ENCODE measurements at places on chromosomes 6 and 20.

- DNase-seq, result no peak
These were observed 2.5 kb downstream of the OVOL2 start for GRCh38 chr20:18055261-18055660.

DNA sequence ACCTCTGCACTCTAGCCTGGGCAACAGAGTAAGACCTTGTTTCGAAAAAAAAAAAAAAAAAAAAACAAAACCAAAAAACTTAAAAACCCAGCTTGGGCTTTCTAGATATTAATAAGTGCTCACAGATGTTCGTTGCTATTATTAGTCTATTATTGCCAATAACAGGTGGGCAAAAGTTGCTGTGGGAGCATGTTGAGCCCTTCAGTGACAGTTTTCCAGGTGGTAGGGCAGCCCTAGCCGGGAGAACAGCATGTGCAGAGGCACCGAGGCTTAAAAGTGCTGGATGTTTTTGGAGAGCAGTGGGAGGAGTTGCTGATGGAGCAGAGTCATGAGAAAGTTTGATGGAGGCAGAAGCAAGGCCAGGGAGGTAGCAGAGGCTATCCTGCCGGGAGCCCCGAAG is 4.4 kb downstream of the PPP1R16B start:
- DNase-seq, result no peak

DNA sequence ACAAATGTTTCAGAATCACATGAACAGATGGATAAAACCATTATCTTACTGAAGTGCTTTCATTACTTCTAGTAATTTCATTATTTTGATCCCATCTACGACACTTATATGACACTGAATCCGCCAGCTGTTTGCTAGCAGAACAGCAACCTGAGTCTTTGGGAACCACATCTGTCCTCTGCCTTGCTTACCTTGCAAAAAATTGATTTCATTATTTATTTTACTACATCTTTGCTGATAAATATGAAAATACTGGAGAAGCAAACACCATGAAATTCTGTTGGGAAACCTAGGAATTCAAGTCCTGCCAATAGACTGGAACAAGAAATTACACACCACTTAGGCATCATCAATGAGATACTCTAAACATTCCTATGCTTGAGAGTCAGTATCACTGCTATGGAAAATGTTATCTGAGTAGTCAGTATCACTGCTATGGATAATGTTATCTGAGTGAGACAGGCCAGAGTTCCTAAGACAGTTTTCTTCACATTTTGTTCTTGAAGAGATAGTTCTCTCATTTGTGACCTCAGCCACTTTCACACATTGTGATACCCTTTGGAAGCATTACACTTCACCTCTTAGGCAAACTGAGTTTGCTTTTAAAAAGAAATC is 91.9 kb downstream of the PDE10A start:
- no peak for DNase-seq

- no peak for DNase-seq
These were observed 70.5 kb downstream of the TOX2 start for GRCh38 chr20:43985121-43985520.

DNA sequence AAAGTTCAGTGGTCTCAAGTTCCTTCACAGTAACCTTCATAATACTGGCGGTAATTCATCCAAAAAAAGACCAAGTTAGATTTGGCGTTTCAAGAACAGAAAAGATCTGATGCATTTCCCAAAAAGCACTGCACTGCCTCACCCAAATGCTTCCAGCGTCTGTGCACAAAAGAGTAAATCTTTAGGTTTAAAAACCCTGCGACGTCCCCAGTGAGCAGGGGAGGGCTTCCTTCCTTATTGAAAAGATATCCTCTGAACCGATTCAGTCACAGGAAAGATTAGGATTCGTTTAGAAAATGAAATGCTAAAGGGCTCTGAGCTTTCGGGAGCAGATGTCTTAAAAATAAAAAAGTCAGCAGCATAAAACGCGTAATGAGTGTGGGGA is 654 bp downstream of the TBC1D7 start:
- DNase-seq, result no peak

- DNase-seq, result no peak
These were observed 42.5 kb downstream of the HLA-G start for GRCh38 chr6:29870104-29870503.

DNA sequence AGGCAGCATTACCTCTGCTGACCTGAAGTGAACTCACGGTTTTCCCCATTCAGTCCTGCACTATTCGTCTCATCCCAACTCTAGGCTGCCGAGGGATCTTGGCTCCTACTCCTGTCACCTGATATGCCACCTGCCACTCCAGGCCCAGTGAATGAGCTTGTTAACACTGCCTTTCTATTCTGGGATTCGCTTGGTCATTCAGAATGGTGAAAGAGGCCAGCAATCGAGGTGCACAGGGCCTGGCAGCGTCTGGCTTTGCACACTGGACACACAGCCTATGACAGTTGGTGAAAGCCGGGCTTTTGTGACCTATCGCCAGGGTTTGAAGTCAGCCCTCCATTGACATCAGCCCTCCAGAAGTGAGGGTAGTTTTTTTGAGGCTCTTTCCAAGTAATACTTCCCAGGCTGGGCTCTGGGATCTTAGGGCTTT is 59.3 kb upstream of the MYL9 start:
- DNase-seq, result no peak

DNA sequence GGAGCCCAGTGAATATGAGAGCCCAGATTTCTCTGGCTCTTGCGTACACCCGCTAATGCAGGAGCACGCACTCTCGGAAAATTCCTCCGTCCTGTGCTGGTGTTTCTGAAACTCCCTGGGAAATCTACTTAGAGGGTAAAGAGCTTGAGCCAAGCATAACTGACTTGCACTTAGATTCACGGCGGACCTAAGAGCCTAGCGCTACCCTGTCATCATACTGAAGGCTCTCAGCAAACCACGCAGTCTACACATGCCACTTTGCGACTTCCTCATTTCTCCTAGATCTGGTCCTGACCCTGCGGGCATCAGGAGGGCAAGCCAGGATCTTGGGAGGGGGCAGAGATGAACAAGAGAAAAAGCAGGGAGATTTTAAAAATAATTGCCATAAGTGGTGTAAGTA is 324.7 kb downstream of the CD83 start:
- no peak for DNase-seq

DNA sequence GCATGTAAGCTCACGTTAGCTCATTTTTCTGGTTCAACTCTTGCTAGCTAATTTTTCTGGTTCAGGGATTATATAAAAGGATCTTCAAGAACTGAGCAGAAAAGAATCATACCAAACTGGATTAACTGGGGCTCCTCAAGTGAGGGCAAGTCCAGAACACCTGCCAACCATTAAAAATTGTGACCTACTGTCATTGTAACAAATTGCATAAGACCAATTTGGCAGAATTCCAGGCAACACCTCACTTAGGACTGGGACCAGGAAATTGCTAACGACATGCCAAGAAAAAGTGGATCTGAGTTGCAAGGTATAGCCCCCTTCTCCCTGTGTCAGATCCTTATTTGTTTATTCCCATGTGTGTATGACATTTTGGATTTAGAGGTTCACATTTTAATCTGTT is 216.6 kb downstream of the HIVEP2 start:
- no peak for DNase-seq

DNA sequence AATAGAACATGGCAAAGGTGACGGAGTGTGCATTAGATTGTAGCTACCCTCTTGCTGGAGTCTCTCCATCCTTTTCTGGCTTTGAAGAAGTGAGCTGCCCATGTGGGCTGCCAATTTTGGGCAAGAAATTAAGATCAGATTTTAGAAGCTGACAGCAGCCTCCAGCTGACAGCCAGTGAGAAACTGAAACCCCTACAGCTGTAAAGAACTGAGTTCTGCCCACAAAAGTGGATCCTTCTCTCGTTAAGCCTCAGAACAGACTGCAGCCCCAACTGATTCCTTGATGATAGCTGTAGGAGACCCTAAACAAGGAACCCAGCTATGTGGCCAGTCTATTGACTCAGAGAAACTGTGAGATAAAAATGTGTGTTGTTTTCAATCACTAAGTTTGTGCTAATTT is 134.1 kb downstream of the CD109 start:
- no peak for DNase-seq

DNA sequence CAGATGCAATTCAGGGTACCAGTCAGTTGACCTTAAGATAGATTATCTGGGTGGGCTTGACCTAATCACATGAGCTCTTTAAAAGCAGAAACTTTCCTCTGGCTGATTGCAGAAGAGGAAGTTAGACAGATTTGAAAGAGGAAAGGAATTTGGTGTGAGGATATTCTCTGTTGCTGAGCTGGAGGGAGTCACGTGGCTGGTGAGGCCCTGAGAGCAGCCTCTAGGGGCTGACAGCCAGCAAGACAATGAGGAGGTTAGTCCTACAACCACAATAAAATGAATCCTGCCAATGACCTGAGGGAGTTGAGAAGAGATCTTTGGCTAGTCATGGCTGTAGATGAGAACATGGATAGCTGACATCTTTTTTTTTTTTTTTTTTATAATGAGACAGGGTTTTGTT is 87.0 kb upstream of the B3GAT2 start:
- DNase-seq, result no peak

DNA sequence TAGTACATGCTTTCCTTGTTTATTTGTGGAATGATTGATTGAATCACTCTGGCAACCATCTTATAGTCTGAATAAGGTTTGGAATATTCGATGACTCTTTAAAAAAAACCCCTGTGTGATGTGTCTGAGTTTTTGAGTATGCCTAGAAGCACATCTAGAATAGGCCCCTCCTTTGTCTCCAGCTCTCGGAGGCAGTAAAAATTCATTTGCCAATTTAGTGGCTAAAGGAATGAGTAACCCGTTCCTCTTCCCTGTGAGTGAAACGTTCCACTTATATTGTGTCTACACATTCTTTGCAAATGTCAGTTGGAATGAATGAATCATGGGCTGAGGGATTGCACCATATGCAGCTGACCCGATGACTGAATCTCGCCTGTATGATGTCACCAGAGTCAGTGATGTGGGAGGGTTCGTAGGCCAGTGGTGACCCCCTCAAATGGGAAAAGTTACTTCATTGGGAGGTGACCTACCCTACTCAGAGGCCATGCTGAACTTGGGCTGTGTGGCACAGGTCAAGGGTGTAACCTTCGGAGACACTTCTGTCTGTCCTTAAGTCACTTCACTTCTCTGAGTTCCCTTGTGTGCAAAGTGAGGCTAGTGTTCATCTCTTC is 21.6 kb downstream of the MOCS3 start:
- no peak for DNase-seq

DNA sequence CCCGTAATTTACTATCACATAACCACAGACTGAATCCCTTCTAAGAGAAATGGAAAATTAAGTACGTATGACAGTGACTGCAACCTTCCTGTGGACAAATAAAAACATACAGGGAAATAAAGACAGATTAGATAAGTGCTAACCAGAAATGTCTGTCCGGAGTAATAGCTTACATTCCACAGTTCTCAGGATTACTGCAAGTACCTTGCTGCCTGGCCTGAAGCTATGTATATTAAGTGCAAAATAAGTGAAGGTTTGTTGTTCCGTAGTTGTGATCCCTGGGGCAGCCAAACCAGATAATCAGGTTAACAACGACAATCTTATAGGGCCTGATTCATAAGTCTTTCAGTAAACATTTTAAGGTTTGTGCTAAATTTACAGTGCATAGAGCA is 2.8 kb downstream of the NEDD9 start:
- no peak for DNase-seq

- DNase-seq, result no peak
These were observed 5.7 kb downstream of the NT5E start for GRCh38 chr6:85455471-85456026.

GRCh38 chr20:60482221-60483008 is 524.2 kb downstream of the CDH26 start:
- no peak for DNase-seq

DNA sequence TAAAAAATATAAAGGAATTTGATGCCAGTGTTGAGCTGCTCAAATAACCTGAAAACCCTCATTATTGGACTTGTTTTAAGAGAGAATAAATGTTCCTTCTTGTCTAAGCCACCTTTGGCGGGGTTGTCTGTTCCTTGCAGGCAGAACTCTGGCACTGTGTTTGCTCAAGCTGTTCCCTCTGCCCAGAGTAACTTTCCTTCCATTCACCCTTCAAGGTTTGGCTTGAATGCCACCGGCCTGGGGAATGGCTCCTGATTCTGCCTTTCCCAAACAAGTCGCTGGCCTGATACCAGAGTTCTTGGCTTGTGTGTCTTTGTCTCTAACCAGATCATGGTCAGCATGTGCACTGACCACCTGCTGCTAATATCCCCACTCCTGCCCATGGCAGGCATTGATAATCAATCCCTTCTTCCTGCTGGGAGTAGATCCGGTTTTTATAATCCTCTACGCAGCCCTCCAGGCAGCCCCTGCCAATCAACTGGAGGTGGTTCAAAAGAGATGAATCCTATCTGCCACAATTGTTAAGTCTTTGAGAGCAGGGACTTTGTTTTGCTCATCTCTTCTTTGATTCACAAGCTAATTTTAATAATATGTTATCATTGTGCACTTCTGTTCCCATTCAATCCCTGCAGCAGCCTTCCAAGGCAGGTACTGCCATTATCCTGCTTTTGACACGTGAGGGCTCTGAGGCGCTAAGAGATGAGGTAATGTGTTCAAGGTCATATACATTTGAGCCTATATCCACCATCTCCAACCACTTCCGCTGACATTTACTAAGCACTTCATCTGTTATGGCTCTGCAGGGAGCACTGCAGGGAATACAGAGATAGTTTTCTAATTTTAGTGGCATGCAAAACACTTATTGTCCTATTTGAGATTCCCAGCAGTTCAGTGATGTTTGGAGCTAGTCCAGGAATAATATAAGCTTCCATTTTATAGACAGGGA is 3.1 kb upstream of the CCM2L start:
- DNase-seq, result no peak

DNA sequence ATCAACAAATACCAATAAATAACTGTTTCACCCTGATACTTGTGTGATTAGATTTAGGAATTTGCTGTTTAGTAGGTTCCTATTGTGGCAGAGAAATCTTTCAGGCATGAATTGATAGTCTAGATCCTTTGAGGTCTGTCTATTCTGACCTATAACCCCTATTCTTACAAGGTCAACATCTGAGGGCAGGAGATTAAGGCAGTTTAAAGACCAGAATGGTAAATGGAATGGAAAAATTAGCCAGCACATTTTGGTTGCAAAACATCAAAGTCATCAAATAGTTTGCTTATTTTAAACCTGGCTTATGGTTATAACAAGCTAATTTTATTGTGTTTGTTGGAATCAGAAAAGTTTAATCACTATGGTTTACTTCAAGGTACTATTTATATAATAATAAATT is 78.4 kb downstream of the LIN28B start:
- no peak for DNase-seq

- no peak for DNase-seq
These were observed 149.5 kb upstream of the BMP5 start for GRCh38 chr6:56024931-56025330.

GRCh38 chr20:25278636-25279361 is 30.9 kb downstream of the PYGB start:
- DNase-seq, result no peak

- no peak for DNase-seq
These were observed 6.1 kb upstream of the BPIFB6 start for GRCh38 chr20:33025318-33025876.

GRCh38 chr6:30022189-30022588 is 38.9 kb upstream of the POLR1H start:
- DNase-seq, result no peak
